ENCODE measurements at places on chromosomes 7 and 10. TPM values are rescaled to one million over a fixed set of nuclear protein-coding genes. Genes with fewer than 3 reads are reported as not detected.

The IRF5 gene
- total RNA-seq: 23.4 TPM

DNA sequence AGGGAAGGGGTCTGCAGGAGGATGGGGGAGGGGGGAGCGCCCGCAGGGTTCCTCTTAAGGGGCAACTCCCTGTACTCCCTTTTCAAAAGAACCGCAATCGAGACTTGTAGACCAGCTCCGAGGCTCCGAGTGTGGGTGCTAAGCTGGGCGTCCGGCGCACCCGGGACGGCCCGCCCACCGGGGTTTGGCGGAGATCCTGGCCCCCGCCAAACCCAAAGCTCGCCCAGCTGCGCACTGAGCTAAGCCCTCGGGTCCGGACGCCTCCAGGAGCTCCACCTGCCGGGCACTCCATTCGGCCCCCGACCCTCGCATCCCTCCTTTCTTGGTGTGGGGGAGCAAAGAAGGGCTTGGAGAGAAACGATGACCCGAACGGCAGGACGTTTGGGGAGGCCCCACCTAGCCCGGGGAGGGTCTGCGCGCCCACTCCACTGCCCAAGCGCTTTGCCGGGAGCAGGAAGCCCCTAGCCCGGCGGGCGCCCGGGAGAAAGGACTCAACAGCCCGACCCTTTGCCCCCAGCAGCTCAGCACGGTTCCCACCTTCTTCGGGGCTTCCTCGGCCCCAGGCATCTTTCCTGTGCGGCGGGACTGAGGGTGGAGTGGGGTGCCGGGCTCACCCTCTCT is 651 bp downstream of the AFAP1L2 start:
- DNase-seq: peak; percentile 87

- peak; percentile 93 for DNase-seq
These were observed 130.1 kb downstream of the RGS10 start for GRCh38 chr10:119412244-119413092.

DNA sequence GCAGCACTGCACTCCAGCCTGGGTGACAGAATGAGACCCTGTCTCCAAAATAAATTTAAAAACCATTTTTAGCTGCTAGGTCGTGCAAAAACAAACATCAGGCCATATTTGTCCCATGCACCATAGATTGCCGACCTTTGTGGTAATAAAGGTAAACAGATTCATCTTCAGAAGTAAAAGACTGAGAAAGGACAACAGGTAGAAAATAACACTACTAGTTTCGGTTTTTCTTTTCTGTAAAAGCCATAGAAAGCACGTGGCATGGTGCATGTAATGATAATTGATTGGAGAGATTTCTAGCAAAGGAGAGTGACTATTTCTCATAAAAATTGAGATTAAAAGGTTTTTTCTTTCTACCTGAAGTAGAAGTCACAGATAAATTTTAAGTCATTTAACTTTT is 93.9 kb downstream of the DNAH11 start:
- DNase-seq: no peak

DNA sequence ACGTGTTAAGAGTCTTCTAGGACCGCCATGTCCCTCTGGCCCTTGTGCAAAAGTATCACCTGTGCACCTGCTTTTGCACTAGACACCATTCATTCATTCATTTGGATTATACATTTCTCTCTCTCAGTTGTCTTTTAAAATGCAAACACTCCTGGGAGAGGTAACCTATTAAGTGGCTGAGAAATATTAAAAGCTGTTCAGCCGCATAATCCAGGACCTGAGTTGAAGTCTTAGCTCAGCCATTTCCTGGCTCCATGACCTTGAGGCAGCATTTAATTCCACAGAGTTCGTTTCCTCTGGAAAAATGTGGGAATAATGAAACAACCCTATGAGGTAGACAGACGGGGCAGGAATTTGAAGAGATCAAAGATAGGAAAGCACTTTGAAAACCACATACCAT is 251.6 kb downstream of the RPS24 start:
- no peak for DNase-seq

The OR9A2 gene
- total RNA-seq: not detected

DNA sequence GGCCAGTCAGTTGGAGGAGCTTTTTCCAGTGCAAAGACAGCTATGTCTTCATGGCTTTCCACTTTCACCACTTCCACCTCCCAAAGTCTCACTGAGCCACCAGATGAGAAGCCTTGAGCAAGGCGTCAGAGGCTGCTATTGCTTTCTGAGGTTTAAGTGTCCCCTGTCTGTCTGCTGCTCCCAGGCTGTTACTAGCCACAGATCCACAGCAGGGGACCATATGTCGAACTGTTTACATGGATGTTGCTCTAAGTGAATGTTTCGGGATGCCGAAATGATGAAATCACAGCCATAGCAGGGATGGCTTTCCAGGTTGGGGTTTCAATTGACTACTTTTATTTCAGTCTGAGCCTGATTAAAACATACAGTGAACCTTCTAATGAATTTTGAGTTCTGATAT is 88.5 kb downstream of the AVL9 start:
- no peak for DNase-seq

DNA sequence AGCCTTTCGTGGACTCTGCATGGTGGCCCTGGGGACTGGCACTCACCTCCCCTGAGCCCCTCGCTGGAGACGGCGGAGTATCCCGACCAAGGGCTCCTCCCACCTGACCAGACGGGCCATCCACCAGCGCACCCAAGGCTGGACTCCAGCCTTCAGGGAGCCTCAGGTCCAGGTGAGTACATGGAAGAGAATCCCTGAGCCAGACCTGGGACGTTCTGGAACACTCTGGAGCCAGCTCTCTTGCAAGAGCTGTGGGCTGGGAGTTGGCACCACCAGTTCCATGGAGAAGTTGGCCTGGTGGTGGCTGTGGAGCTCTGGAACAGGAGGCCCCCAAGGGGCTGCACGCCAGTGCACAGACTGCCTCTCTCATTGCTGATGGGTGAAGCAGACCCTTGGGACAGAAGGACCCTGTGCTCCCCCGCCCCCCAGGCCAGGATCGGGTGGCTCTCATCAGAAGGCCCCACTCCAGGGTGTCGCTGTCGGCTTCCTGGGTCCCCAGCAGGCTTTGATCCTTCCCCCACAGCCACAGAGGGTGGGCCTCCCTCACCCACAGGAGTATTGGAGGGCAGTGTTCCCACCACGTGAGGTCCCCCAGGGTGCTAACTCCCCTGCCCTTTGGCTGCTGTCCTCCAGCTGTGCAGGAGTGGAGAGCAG is 189.9 kb downstream of the EBF3 start:
- no peak for DNase-seq

DNA sequence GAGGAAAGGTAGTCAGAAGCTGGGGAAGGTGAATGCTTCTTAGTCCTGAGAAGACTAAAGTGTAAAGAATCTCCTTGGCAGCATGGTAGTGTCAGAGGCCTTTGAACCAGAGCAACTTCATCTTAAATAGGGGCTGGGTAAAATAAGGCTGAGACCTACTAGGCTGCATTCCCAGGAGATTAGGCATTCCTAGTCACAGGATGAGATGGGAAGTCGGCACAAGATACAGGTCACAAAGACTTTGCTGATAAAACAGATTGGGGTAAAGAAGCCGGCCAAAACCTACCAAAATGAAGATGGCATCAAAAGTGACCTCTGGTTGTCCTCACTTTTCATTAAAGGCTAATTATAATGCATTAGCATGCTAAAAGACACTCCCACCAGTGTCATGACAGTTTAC is 351.6 kb downstream of the LRRTM3 start:
- no peak for DNase-seq

The WDFY4 gene
- 1.1 TPM for total RNA-seq

DNA sequence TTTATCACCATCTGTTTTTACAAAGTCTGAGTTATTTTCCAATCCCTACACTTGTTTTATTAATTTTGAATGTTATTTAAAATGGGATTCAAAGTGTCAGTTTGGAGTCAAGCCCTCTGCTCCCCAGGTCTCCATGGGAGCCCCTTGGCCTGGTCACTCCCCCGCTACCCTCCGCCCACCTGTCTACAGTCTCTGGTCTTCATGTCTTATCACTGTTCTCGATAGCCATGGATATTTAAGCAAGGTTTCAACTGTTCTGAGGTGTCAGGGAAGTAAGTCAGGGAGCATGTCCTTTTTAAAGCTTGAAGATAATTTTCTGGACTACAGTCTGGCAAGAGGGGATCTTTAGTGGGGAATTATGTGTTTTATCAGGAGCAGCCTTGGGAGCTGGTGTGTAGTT is 19.1 kb upstream of the HPS1 start:
- DNase-seq: no peak

DNA sequence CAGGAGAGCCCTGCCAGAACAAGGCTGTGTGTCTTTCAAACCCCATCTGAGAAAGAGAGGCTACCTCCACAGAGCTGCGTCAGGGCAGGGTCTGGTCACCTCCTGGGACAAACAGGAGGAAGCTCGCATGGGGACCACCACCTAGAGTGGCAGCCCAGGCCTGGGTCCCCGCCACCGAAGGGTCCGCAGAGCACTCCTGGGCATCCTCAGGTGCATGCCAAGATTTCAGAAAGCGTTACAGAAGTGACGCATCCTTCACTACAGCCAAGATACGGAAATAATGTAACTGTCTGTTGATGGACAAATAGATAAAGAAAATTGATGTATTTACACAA is 42.6 kb downstream of the GSDME start:
- peak; percentile 58 for DNase-seq

DNA sequence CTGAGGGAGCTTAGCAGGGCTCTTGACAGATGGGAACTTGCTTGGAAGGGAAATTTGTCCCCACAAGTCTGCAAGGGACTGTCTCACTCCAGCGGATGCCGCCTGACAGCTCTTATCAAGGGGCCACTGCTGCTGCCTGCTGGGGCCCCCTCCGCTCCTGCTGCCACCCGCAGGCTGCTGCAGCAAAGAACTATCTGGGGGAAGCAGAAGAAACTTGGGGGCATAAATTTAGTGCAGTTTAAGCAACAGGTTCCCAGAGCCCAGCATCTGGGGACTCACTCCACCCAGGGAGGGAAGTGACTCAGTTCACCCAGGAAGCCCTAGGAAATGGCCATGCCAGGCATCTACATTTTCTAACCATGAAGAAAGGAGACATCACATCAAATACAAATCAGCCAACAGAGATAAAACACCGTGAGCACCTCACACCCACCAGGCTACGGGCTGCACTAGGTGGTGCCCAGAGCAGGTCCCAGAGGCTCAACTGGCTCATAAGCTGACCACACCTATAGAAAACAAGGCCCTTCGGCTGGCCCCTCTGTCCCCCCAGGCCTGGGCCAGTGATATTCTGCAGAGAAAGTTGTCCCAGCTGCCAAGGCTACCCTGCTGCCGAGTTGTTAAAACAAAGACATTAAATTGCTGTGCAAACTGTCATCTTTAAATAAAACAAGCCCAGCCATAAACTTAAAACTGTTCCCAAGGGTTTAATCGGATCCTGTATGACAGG is 3.7 kb downstream of the RGS10 start:
- DNase-seq: no peak

- no peak for DNase-seq
These were observed 544.2 kb downstream of the CNTNAP2 start for GRCh38 chr7:146660839-146661238.
